ENCODE measurements at places on chromosomes 16 and 17. TPM values are rescaled to one million over a fixed set of nuclear protein-coding genes. Genes with fewer than 3 reads are reported as not detected.

Gene BCO1
- total RNA-seq, result not detected

Gene ZNF385C
- total RNA-seq, result not detected

Gene DNAH2
- not detected for total RNA-seq

Gene KRTAP4-4
- total RNA-seq, result not detected

Gene GRIN2C
- total RNA-seq, result 0.22 TPM

Gene HEATR9
- 0.56 TPM for total RNA-seq

Gene ZNF205
- not detected for total RNA-seq

Gene PRAC1
- total RNA-seq, result not detected

Gene RRN3
- total RNA-seq, result 34.1 TPM

Gene GGT6
- not detected for total RNA-seq

Gene NT5C3B
- 24.9 TPM for total RNA-seq

Gene CD300E
- not detected for total RNA-seq

Gene CDH13
- not detected for total RNA-seq

Gene RBFOX1
- not detected for total RNA-seq

Gene NPIPB2
- 11.0 TPM for total RNA-seq

Gene AANAT
- total RNA-seq, result not detected

Gene PRR15L
- total RNA-seq, result not detected

Gene TP53TG3B
- total RNA-seq, result not detected

Gene TP53I13
- total RNA-seq, result 69.8 TPM

Gene CLEC19A
- not detected for total RNA-seq

Gene VWA3A
- total RNA-seq, result 0.32 TPM

Gene HS3ST3A1
- 11.3 TPM for total RNA-seq

Gene KRTAP1-5
- total RNA-seq, result not detected

Gene MAPT
- total RNA-seq, result 0.10 TPM

Gene KRTAP9-8
- total RNA-seq, result not detected

Gene SOX9
- not detected for total RNA-seq

Gene C16orf96
- total RNA-seq, result 0.15 TPM

Gene SULT1A1
- total RNA-seq, result 5.8 TPM

Gene TMEM204
- total RNA-seq, result 49.9 TPM

Gene SLC35G6
- not detected for total RNA-seq

Gene KRT27
- not detected for total RNA-seq
